GM23338 (cell line): ENCODE measurements at places on chromosomes 12 and 14. TPM values are rescaled to one million over a fixed set of nuclear protein-coding genes. Genes with fewer than 3 reads are reported as not detected.

- DNase-seq, result peak; percentile 94
Measured at GRCh38 chr12:124745891-124746570, 117.6 kb downstream of the SCARB1 start.

- peak; percentile 61 for DNase-seq
Measured at GRCh38 chr12:68317047-68317667, 15.0 kb downstream of the MDM1 start.

DNA sequence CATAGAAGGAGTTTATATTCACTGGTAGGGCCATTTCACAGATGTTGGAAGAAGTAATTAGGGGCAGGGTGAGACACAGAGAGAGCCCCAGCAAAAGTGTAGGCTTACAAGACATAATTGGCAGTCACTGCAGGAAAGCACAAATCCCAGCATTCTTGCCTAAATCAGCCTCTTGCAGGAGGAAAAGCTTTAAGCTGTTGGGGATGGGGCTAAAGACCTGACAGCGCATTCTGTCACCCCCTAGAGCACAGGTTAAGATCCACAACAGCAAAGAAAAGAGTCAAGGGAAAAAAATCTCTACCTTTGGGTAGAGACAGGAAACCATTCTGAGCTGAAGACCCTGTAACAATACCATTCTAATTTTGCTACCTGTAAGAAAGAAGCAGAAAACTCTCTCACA is 409.0 kb downstream of the DAD1 start:
- peak; percentile 48 for DNase-seq

GRCh38 chr12:5889381-5890047 is 55.5 kb downstream of the ANO2 start:
- DNase-seq, result peak; percentile 44

GRCh38 chr14:89365061-89365801 is 51.8 kb downstream of the FOXN3 start:
- DNase-seq, result no peak

- no peak for DNase-seq
Measured at GRCh38 chr14:60589442-60589841, 59.8 kb downstream of the SIX1 start.

DNA sequence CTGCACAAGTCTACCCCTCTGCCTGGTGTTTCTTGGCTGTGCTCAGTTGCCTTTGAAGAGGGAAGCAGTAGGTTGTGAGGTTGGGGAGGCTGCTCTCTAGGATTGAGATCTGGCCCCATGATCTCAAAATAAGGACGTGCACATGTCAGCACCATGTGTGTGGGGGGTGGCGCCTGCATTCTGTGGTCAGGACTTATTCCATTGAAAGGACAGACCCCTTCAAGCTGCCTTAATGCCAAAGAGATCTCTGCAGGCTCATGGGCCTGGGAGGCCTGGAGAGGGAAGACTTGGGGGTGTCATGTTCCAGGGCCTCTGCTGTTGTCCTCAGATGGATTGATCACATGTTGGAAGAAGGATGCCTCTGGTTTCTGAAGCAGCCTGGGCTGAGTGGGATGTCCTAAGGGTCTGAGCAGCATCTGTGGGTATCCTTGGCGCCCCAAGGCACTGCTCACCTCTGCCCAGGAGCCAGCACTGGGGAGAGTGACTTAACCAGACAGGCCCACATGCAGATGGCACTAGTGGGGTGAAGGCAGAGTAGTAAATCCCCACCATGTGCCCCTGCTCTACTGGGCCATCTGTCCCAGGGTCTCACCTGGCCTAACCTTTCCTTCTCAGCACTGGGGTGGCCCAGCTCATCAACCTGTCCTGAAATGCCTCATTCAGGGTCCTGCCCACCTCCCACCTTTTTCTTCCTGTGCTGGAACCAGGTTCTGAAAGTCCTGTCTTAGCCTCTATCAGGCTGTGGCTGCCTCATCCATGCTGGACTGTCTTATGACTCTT is 118.9 kb downstream of the ADGRD1 start:
- no peak for DNase-seq

DNA sequence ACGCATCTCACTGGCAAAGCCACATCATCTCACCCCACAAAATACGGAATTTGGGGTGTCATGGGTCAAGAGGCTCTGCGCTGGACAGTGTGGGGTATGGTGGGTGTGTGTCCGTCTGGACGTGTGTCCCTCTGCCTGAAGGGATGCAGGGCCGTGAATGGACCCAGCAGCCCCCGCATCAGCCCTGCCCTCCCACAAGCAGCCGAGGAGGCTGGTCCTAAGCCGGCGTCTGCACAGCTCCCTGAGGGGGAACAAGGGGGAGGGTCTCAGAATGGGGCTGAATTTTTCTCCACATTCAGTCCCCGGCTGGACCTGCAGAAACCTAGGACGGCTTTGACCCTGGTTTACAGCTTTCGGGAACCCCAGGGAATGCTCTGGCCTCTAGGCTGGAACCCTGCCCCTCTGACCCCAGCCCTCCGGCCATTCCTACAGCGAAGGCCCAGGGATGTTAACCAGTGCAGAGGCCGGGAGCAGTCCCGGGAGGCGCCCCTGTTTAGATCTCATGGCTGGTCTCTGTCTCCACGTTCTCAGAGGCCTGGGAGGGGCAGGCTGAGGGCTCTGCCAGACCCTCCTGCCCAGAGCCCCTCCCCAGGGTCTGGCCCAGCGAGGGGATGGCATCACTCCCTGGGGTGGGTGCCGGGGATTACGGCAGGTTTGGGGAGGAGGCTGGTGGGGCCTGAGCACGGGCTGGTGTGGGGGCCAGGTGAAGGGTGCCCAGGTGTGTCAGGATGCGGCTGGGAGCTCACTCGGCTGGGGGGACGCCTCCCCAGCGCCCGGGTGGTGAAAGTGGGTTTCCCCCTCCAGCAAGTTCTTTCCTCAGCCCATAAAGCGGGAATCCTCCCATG is 156.5 kb upstream of the C14orf180 start:
- DNase-seq, result no peak

DNA sequence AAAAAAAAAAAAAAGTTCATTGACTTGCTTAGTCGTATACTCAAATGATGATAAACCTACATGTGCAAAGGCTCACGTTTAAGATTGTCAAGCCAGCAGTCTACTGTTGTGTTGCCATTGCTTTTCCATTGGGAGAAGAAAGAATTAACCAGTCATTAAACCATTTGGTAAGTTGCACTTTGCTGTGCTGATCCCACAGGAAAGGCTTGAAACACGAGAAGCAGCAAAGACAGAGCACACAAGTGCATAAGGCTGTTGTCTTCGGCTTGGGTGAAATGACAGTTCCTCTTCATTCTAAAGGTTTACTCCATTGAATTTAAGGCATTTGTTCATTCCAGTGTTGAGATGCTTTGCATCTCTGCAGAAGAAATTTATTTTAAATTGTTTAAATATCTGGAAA is 50.1 kb downstream of the ZC3H14 start:
- DNase-seq, result no peak

DNA sequence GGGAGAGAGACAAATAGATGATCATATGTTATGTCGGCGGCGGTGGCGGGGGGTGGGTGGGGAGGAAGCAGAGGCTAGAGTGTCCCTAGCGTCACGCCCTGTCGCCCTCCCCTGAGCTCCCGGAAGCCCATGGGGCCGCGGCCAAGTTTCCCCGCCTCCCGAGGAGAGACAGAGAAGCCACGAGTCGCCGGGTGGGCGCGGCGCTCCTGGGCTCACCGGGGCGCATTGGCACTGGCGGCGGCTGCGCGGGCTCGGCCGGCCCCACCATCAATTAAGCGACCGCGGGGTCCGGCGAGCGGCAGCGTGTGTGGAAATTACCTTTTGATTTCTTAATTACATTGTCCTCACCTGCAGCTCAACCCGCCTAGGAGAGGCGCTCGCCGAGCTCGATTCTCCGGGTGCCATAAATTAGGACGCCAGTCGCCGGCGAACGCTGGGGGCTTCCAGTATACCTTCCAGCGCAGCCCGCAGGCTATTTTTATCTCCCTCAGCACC is 119.9 kb upstream of the LHX5 start:
- DNase-seq, result peak; percentile 71

- DNase-seq, result no peak
Measured at GRCh38 chr12:82896979-82897378, 210.3 kb downstream of the TMTC2 start.

DNA sequence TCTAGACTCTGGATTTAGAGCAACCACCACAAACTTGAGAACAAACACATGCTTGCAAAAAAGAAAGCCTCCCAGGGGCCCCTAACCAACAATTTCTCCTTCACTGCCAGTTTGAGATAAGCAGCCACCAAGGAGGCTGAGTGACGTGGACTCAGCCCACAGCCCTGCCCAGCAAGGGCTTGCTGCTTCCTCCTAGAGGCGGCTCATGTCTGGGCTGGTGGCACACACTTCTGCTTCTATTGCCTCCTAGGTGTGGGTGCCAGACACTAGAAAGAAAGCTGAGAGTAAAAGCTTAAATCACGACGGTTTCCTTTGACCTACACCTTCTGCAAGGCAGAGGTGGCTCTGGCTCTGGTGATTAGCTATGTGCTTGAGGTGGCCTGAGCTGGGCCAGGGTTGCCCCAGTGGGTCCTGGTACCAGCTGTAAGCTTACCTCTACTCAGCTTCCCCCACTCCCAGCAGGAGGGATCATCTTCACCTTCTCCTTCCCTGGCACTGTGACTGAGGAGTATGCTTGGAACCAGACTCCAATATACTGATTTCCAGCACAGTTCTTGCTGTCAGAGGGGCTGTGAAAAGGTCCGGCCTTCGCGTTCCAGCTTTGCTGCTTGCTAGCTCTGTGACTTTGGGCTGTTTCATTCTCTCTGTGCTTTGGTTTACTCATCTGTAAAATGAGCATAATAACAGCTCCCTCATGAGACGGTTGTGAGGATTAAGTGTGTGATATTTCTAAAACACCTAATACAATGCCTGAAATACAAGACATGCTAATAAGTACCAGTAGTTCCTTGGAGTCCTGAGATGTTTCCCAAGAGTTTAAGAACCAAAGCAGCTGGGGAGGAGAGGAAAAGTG is 89.7 kb upstream of the PARP11 start:
- no peak for DNase-seq

GRCh38 chr14:96027431-96028355 is 11.5 kb upstream of the C14orf132 start:
- no peak for DNase-seq

DNA sequence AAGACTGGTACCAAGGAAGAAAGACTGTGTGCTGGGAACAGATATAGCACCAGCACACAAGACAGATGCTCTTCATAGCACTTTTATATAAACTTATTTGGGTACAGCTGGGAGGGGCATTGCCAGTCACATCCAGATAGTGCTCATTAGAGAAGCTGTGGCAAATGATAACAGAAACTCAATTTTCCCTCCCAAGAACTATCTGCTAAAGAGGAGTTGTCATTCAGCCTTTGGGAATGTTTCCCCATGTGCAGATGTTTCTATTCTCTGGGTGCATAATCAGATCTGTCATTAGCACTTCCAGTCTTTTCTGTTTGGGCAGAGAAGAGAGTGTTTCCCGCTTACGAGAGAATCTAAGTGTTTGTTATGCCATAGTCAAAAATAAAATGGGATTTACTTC is 714.9 kb upstream of the MDGA2 start:
- no peak for DNase-seq

DNA sequence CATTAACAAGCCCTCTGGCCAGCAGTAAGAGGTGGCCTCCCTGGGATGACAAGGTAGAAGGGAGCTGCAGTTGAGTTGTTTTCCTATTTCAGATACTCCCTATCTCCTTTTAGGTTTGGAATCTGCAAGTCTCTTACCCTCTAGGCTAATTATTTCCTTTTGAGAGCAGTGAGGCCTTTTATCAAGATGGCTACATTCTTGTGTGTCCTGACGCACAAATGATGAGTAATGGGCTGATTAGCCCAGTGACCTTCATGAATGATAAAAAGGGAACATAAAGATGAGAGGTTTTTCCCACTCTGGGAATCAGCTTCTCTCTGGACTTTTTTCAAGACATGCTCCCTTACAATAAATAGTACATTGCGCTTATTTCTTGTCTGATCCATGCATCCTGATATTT is 22.9 kb downstream of the DYRK2 start:
- no peak for DNase-seq

GRCh38 chr14:62670526-62670925 is 374.7 kb downstream of the KCNH5 start:
- no peak for DNase-seq

GRCh38 chr12:111488271-111488670 is 82.5 kb downstream of the SH2B3 start:
- no peak for DNase-seq

DNA sequence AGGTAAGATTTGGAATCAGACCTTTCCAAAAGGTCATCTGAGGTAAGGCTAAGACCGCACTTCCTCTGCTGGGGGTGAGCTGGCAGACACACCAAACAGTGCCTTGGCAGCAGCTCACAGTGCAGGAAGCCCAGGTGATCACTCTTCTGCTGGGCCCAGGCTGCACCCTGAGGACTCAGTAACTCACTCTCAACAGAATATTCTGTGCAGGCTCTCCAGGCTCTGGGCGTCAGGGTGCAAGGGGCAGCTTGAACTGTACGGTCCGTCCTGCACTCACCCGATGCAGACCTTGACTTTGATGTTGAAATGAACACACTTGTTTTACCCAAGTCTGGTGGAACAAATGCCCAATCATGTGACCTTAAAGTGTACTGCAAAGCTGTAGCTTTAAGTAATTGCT is 6.0 kb downstream of the ALKBH2 start:
- no peak for DNase-seq

GRCh38 chr12:64667793-64668192 is 57.5 kb downstream of the RASSF3 start:
- DNase-seq, result no peak

DNA sequence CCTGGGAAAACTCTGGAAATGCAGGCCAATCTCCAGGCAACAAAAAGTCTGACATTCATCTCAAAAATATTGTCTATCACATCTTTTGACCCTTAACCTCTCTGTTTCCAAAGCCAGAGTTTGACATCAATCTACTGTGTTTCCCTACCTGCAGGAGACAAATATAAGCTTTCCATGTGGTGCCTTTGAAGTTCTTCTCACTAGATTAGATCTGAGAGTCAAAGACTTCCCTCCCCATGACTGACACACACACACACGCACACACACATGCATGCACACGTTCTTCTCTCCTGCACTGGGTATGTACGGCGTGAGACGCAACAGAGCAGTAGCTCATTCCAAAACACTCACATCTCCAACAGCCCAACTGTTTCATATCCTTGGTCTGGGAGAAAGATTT is 8.1 kb upstream of the ITPR2 start:
- DNase-seq, result no peak

GRCh38 chr12:40240779-40241178 is 16.0 kb downstream of the LRRK2 start:
- no peak for DNase-seq

DNA sequence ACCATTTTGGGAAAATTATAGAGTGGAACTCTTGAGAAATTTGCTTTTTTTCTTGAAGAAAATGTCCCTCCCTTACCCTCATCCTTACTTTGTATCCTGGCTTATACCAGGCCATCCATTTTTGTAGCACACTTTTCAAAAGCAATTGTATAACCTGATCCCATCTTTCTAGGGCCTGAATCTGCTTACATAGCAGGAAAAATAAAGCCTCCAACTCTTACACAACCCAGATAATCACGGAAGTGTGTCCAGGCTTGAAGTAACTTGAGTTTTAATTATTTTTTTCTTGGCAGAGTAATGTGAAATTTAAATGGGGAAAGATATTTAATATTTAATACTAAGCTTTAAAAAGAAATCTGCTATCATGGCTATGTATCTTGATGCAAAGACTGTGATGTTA is 23.0 kb downstream of the SERPINA3 start:
- DNase-seq, result no peak

Gene NGB
- total RNA-seq, result 0.27 and 1.0 TPM in 2 replicates

Gene LRRC23
- total RNA-seq, result 2.5 and 9.1 TPM in 2 replicates

Gene CLEC7A
- total RNA-seq, result not detected in 2 replicates

Gene LBHD2
- not detected in 2 replicates for total RNA-seq

Gene DIO3
- 0.28 TPM in 1 of 2 replicates, not detected in the other for total RNA-seq

Gene C14orf39
- total RNA-seq, result 0.28 and 0.78 TPM in 2 replicates

Gene ALDH1L2
- 3.9 and 9.1 TPM in 2 replicates for total RNA-seq

Gene C12orf57
- 186 and 204 TPM in 2 replicates for total RNA-seq

Gene CCDC196
- total RNA-seq, result not detected in 2 replicates

Gene DIO2
- 0.17 TPM in 1 of 2 replicates, not detected in the other for total RNA-seq

Gene KRT75
- total RNA-seq, result not detected in 2 replicates

Gene MAP1LC3B2
- total RNA-seq, result 0.54 and 1.3 TPM in 2 replicates

Gene CCDC88C
- 42.1 and 60.7 TPM in 2 replicates for total RNA-seq
